ENCODE measurements at places on chromosomes 6 and 20.
A peak's percentile ranks its signal among the peaks of the same experiment; 100 is the strongest.

- DNase-seq: no peak
Observed at GRCh38 chr20:35172434-35172806, 548 bp downstream of the PROCR start.

DNA sequence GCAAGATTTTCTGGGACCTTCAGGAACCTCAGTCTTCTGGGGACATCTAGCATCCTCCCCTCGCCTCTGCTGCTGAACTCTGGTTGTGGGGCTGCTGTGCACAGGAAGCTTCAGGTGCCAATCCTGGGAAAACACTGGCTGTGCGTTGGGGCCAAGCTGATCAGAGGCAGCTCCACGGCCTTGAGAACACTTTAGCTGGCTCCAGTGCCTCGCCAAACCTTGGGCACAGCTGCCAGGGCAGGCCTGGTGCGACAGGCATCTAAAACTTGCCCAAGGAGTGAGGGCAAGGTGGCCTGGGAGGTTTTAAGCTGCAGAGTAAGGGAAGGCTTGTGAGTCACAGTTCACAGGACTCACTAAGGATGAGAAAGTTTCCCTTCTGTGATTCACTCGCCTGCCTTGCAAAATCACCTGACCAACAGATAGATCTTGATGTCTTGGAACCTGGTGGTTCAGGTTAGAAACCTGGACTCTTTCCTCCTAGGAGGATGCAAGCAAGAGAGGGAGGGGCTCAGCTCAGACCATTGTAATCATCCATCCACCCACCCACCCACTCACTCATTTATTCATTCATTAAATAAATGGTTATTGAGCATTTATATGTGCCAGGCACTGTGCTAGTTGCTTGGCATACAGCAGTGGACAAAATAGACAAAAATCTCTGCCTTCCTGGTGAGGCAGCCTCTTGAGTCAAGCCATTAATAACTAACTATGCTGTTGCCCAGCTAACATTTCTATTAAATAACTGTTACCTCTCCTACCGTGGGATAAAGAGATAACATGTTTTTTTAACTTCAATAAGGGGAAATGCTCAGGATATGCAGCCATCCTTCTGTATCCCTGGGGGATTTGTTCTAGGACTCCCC lies 2.5 kb upstream of the SPATS1 start:
- DNase-seq: no peak

GRCh38 chr20:58389324-58389967 lies 417 bp downstream of the VAPB start:
- no peak for DNase-seq

GRCh38 chr20:16542477-16542876 lies 30.8 kb downstream of the KIF16B start:
- no peak for DNase-seq

DNA sequence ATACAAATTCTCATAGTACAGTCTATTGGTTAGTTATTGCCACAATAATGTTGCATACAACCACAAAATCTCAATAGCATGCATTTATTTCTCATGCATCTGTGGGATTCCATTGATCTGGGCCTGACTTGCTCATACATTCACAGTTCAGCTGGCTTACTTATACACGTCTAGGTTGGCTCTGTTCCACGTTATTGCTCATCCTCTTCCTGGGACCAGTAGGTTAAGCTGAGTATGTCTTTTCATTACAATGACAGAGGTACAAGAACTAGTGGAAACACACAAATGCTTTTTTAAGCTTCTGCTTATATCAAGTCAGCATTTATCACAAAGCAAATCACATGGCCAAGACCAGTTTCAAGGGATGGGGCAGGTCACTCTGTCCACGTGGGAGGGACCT lies 485.3 kb upstream of the BTBD3 start:
- DNase-seq: peak; percentile 58

DNA sequence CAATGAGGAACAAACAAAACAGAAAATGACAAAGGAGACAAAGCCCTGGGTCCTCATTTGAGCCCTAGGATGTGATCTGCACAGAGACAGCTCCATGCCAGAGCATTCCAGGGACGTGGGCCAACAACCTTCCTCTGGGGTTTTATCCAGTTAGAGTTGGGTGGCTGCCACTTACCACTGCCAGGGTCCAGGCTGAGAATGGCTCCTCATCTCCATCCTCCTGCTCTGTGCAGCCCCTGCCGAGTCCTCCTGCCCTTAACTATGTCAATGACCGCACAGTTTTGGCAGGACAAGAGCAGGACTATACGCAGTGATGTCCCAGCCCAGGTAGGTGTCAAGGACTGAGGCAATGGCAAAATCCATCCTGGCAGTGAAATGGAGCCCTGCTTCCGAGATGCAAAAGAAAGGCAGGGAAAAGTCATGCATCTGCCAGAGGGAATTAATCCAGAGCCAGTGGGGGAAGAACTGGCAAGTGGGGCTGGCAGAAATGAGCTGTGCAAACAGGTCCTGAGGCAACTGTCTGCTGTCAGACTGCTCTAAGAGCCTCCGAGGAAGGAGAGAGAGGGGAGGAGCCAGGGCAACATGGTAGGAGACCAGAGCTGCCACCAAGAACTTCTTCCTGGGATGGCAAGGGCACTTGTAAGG lies 449.4 kb downstream of the PTPRT start:
- DNase-seq: no peak

GRCh38 chr6:165173484-165173883 lies 135.9 kb downstream of the C6orf118 start:
- no peak for DNase-seq

DNA sequence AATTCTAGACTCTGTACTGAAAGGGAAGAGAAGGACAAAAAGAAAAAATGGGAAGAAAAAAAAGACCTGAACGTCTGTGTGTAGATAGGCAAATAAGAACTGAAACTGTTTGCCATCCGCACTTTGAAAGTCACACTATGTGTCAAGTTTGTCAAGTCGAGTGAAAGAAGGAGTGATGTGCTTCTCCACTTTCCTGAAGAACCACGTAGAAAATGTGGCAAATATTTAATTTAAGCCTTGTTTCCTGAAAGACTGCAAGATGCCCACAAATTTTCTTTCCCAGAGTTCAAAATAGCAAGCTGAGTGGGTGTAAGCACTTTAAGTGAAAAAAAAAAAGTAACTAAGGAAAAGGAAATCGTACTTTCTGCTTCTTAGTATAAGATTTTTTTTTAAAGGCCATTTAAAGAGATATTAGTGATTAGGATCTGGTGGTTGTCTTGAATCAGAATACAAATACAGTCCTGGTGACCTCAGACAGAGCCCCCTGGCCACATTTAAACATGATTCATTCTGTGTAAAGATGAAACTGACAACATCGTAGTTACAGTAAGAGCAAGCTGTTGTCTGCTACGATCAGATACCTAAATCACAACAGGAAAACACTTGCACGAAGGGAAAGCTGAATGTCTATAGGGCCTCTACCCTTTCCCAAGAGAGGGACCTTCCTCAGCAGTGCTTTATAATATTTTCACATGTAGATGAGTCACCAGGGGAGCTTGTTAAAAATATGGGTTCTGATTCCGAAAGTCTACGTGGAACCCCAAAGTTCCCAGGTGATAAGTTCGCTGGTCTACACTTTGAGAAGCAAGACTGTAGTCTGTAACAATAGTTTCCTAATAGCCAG lies 102.3 kb downstream of the HIVEP2 start:
- DNase-seq: peak; percentile 38

DNA sequence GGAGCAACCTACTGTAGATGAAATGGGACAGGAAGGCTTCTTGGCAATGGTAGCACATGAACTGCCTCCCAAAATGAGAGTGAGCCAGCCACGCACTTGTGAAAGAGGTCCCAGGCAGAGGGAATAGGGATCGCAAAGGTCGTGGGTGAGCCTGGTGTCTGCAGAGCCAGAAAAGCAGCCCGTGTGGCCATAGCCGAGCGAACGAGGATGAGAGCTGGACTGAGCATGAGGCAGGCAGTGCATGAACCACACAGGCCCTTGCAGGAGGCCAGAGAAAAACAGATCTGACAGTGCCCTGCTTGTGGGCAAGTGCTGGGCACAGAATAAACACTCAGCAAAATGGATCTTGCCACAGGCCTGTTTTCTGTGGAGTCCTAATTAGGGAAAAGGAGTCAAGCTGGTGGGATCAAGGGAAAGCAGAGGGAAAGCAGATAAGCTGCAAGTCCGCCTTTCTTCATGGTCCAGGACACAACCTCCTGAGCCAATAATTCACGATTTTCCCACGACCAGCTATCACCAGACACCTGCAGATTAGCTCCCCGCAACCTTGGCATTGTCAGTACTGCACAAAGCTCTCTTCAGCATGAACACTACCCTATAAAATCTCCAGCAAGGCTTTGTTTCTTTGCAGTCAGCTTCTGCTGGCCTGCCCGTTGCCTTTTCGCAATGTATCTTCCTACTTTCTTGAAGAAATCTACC lies 44.0 kb downstream of the GCNT2 start:
- DNase-seq: no peak

DNA sequence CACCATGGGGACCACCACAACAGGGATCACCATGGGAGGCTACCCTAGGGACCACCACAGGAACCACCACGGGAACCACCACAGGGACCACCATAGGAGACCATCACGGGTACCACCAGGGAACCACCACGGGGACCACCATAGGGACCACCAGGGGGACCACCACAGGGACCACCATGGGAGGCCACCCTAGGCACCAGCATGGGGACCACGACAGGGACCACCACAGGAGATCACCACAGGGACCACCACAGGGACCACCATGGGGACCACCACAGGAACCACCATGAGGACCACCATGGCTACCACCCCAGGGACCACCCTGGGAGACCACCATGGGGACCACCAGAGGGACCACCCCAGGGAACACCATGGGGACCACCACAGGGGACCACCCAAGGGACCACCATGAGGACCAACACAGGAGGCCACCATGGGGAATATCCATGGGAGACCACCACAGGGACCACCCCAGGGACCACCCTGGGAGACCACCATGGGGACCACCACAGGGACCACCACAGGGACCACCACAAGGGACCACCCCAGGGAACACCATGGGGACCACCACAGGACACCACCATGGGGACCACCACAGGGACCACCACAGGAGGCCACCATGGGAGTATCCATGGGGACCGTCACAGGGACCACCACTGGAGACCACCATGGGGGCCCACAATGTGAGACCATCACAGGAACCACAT lies 67.6 kb upstream of the MPC1 start:
- no peak for DNase-seq

GRCh38 chr6:161161889-161162624 lies 111.8 kb downstream of the AGPAT4 start:
- DNase-seq: peak; percentile 74

DNA sequence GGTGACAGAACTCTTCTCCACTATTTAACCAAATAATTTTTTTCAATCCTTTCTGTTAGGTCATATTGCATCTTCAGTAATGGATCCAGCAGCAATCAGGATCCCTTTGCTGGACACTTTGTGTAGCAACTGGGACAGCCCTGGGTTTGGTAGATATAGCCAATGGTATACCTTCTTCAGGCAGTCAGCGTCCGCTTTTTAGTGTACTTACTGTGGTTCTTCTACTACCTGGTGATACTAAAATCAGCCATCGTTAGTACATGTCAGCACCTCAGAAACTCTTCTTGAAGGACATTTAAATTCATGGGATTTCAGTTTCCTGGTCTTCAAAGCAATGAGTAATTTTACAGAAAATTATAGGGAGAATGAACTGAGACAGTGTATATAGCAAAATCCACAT lies 93.5 kb downstream of the ADGRG6 start:
- DNase-seq: no peak

DNA sequence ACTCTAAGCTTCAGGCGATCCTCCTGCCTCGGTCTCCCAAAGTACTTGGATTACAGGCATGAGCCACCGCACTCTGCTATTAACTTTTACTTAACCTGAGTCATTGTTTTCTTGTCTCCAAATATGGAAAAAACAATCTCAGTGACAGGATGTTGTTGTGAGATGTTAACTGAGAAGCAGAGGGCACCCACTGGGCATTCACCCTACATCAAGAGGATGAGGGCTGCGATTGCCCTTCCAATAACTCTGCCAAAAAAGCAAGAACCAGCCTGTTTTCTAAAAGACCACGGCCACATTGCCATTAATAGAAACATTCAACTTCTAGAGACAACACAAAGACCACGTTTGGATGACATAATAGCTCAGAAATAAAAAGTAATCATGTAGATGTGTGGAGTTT lies 107.6 kb upstream of the SGK1 start:
- DNase-seq: no peak

DNA sequence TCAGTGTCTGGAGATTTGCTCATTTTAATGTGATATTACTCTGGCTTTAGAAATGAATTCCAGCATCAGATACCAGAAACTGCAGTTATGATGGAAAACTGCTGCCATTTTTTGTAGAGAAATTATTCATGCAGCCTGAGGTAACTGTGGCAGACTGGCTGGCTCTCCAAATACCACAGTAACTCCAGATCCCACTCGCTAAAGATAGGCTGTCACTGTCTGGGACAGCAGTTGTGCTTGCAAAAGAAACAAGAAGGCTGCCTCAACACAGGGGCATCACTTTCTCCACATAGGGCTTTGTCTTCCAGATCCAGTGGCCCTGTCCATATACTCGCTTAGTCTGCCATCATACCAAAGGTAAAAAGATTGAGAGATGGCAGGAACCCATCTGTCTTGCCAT lies 52.7 kb downstream of the FAM184A start:
- no peak for DNase-seq

- DNase-seq: no peak
Observed at GRCh38 chr20:4465212-4465611, 256.5 kb upstream of the PRND start.

- DNase-seq: no peak
Observed at GRCh38 chr6:41272591-41273240, 13.8 kb downstream of the TREM1 start.

- peak; percentile 43 for DNase-seq
Observed at GRCh38 chr6:131060311-131060710, 2.7 kb downstream of the EPB41L2 start.

DNA sequence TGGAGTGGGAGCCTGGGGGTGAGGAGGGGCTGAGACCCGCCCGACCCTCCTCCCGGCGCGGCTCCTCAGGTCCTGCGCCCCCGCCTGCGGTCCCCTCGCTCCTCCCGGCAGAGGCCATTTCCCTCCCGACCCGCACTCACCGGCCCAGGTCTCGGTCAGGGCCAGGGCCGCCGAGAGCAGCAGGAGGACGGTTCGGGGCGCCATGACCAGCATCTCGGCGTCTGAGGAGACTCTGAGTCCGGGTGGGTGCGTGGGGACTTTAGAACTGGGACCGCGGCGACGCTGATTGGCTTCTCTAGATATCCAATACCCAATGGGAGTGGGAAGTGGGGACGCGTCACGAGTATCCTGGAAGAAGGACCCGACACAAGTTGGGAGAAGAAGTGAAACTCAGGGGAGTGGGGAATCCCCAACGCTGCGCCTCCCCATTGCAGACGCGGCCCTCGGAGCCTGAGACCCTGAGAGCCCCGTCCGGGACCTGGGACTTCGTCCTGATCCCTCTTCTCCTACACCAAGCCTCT lies at the start of gene HLA-B:
Gene HLA-B, minus strand, starts transcription at position 234 of the 521 bp plus-strand sequence. Its CDS starts 21 bp downstream, at position 213.
- DNase-seq: peak; percentile 85
